CD4-positive, alpha-beta T cell treated with Interferon gamma for 1 hour (primary cell): ENCODE measurements at places on chromosomes 6 and 20.

DNA sequence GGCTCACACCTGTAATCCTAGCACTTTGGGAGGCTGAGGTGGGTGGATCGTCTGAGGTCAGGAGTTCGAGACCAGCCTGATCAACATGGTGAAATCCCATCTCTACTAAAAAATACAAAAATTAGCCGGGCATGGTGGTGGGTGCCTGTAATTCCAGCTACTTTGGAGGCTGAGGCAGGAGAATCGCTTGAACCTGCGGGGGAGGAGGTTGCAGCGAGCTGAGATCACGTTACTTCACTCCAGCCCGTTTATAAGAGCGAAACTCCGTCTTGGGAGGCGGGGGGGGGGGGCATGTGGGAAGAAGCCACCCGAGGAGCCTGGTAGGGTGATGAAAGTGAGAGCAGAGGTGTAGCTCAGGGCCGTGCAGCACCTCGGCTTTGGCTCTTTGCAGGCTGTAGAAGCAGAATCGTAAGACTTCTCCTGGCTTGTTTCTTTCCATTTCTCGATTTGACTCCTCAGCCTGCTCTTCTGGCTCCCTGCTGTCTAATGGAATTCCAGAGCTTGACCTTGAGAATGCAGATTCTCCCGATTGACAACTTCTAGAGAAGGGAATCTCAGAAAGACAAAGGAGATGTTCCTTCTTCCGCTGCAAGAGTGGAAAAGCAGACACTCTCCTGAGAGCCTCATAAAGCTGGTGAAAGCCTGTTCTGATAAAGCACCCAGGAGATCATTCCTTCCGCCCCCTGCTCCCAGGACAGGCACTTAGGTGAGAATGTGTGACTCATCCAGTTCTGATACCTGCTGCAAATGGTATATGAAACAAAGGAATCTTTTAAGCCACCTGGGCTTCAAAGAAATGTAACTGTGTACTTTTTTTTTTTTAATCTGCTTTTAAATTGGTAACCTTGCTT, 26.0 kb upstream of the PPP1R16B start:
- no peak for DNase-seq

- no peak for DNase-seq
Observed at GRCh38 chr6:146027586-146028251, 1.1 kb upstream of the GRM1 start.

DNA sequence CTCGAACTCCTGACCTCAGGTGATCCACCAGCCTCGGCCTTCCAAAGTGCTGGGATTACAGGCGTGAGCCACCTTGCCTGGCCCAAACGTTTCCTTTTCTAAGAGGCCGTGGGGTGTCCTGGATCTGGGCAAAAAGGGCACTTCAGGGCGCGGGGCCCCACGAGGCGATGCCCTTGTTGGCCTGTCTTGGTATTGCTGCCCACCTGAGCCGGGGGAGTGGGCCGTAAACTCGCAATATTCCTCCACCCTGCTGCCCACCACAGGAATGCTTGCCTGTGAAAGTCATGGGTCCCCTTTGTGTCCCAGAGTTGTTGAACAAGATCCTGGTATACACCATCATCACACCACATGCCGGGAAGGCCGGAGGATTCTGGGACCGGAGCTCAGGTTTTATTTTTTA, 49.0 kb downstream of the SSR1 start:
- no peak for DNase-seq

DNA sequence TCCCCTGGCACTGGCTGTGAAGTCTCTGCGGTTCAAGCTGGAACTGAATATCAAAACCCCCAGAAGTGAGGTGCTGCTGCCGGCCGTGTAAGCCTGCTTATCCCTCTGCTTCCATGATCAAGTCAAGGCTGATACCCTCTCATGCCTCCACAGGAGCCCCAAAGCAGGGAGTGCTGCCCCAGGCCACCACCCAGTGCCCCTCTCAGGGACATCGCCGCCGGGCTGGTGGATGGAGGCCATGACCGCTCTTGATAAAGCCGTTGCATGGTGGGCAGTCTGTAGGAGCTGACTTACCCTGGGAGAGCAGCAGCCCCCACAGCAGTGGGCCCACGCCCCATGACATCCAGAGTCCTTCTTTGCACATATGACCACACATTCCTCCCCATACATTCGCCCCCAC, 162.0 kb upstream of the CST7 start:
- DNase-seq, result no peak

- DNase-seq, result no peak
Observed at GRCh38 chr6:20633566-20634340, 99.5 kb downstream of the CDKAL1 start.

DNA sequence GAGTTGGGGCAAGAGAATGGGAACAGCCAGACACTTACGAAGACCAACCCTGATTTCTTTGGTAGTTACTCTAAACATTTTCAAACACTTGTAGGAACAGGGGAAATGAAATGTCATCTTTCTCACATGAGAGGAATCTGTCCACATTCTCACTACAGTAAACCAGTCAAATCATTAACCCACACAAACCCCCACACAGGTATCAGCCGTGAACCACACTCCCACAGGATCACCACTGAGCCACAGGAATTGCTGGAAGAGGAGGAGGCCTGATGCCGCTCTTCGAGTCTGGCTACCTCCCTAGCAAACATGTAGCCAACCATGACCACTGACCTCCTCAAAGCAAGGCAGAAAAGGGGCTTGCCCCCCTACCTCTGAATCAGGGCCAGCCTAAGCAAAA, 6.9 kb upstream of the RSPO3 start:
- no peak for DNase-seq

DNA sequence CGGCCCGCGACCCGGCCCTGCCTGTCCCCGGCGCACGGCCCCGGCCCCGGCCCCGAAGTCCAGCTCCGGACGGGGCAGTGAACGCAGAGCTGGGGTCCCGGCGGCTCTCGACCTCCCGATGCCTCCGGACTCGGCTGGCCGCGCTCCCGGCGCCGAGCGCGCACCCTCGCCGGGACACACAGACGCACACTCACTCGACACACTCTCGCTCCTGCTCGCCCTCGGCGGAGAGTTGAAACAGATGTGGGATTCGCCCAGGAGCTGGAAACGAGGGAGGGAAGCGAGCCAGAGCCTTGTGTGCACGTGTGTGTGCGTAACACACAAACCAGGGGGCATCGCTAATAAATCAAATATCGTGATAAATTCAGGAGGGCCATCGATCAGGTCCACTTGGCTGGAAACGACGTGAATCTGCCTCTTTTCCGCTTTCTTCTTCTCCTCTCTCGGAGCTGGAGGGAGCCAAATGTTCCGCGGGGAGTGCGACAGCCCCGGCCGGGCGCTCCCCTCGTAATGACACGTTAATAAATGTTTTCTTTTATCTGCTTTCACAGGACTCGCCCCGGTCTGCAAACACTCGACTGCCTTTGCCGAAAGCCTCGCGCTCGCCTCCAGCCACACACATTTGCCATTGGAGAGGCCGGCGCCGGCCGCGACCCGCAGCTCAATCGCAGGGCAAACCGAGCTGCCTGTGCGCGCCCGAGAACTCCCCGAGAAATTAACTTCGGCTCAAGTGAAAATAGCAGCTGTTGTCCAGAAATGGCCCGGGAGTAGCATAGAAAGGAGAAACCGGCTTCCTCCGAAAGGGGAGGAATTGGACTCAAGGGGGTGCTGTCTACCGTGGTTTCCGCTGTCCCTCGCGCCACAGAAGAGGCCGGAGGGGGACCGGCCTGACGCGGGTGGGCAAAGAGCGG, 828 bp upstream of the SULF2 start:
- DNase-seq, result peak; percentile 33

GRCh38 chr6:3913077-3913957, 64.1 kb downstream of the FAM50B start:
- no peak for DNase-seq

- DNase-seq, result no peak
Observed at GRCh38 chr6:43274916-43275597, 23.0 kb upstream of the SLC22A7 start.

- peak; percentile 15 for DNase-seq
Observed at GRCh38 chr20:20360464-20360863, 7.4 kb upstream of the INSM1 start.

DNA sequence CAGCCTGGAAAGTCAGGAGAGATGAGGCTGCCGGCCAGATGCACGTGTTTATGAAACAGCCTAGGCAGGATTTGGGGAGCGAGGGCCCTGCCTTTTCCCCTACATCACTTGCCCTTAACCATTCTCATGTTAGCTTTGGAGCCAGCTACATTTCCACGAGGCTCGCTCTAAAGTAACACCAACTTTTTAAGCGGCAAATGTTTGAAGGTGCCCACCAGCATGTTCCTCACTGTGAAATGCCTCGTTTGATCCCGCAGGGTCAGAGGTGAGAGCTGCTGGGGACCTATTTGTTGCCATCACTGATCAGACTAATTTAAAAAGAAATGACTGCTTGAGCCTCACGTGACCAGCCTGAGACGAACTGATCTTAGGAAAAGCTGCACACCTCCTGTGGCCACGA, 51.6 kb upstream of the DACT2 start:
- no peak for DNase-seq

GRCh38 chr6:127938701-127939100, 37.8 kb upstream of the THEMIS start:
- no peak for DNase-seq

DNA sequence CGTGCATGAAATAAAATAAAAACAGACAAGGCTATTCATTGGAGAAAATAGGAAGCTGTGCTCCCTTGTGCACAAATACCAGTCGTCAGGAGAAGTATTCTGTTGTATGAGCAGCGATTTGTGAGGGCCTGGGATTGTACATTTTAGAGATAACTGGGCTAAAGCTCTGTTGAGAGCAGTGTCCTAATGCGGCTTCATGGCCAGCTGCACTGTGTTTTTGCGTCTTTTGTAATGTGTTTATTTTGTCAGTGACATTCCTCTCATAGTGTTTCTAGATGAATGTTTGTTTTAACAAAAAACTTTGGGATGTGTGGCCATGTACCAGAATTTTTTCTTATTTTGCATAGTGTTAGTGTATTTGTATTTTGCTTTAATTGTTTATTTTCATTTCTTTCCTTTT, 14.8 kb downstream of the ERMARD start:
- no peak for DNase-seq

DNA sequence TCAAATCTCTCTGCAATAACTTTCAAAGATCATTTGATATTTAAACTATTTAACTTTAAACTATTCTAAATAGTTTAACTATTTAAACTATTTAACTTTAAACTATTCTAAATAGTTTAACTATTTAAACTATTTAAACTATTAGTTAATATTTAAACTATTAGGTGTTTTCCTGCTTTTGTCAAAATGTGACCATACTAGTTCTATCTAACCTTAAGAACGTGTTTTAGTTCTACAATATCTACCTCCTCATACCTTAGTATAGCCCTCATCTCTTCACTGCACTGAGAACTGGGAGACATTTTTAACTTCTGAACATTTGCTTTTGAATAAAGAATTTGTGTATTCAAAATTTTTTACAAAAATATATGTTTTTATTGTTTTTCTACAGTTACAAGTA, 429.1 kb downstream of the ADGRB3 start:
- no peak for DNase-seq

GRCh38 chr6:143700684-143701348, 23.1 kb downstream of the PHACTR2 start:
- DNase-seq, result no peak

- DNase-seq, result peak; percentile 9
Observed at GRCh38 chr6:111870051-111870741, 3.1 kb downstream of the FYN start.

DNA sequence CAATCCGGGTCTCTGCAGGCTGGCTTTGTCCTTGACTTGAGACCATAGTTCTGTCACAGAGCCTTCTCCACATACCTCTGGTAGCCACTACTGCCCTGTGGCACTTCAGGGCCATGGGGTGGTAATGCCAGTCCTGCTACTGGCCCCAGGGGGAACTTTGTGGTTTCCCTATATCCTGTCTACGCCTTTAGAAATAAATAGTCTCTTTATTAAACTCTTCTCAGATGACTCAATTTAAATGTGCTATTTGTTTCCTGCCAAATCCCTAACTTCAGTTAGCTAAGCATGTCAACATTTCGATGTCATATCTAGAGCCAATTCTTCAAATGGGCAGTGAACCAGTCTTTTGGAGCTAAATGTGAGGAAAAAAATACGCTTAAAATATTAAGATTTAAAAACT, 60.1 kb downstream of the SEL1L2 start:
- DNase-seq, result no peak

DNA sequence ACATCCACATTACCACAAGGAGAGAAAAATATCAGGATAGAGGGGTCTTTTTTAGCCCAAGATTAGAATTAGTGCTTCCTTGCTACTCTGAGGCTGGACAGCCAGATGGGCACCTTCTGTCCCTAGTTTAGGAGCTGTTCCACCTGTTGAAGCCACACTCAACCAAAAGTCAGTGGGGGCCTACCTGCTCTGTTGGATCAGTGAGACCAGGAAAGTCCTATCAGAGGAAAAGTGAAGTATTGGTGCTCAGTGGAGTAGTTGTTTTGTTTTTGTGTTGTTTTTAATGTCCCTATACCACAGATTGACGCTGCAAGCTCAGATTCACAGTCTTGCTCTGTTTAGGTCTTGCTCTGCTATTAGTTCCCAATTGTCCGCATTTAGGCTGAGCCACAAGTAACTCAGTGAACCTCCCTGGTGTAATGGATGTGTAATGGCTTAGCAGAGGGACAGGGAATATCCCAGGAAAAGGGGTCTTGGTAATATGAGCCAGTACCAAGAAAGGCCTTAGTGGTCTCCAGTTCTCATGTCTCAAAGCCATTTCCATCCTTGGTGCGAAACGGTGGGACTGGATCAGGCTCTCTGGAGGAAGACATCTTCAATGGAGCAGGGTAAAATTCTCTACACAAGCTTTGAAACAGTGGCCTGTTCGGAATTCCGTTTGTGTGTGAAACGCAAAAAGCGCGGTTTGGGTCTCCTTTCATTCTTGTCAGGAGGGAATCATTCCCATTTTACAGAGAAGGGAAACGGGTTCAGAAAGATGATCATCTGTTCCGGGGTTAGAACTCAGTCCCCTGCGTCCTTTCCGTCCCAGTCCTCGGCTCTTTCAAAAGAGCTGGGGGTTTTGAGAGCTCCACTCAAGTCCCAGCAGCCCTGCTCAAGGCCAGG, 631 bp upstream of the PABPC1L start:
- no peak for DNase-seq

- DNase-seq, result no peak
Observed at GRCh38 chr6:679282-679681, 13.7 kb downstream of the EXOC2 start.

DNA sequence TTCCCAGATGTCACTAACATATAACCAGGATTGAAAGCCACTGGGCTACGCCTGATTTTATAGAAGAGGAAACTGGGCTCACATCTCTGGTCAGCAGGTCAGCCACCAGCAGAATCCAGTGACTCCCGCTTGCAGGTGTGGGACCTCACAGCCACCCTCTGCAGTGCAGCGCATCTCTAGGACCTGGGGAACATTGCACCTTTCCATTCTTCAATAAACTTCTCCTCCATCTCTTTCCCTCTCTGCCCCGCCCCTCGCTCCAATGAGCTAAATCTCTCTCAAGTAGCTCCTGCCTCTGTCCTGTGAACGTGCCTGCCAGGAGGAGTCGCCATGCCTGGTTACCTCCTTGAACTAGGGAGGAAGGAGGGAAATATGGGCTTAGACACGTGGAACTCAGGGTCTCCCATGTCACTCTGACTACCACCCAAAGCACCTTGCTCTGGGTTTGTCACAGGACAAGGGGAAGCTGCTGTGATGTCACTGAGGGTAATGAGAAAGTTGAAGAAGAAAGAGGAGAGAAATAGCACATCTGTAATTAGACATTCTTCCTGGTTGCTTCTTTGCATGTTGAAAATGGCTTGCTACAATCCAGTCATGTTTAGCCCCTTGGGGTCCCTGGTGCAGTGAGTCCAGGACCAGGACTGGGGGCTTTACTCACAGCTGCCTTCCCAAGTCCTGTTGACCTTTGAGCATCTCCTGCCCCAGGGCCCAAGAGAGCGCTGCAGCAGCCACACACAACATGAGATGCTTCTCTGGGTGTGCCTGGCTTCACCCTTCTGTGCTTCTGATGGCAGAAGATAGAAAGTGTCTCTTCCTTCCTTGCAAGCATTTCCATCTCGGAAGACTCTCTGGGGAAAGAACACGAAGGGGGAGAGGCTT, 469.4 kb downstream of the PREX1 start:
- no peak for DNase-seq
